ENCODE measurements at places on chromosomes 5 and 9. TPM values are rescaled to one million over a fixed set of nuclear protein-coding genes. Genes with fewer than 3 reads are reported as not detected.
A peak's percentile ranks its signal among the peaks of the same experiment; 100 is the strongest.

The NRG2 gene
- total RNA-seq = 2.0 TPM

The ANXA2R gene
- total RNA-seq = 1.2 TPM

DNA sequence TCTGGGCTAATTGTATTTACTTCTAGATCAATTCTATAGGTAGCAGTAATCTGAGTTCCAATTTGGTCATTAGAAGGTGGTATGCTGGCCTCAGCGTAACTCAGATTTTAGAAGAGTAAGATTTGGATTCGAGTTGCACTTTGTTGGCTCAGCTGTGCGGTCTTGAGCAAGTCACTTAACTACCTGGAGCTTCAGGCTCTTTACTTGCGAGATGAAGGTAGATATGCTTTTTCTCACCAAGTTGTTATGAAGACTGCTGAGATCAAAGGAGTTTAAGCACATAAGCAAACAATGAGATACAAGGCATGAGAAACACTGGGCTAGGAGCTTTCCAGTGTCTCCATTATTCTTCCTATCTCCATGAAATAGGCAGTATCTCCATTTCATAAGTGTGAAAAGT, 133.8 kb upstream of the RANBP3L start:
- H3K4me3 ChIP-seq = no peak overlapping the region
- H3K36me3 ChIP-seq = no peaks in the 10 kb centered on the region

- H3K27me3 ChIP-seq = no peaks in the 10 kb centered on the region
- no peak overlapping the region for H3K4me3 ChIP-seq
- H3K4me1 ChIP-seq = peaks cover 9% of the 10 kb centered on the region
- DNase-seq = no peak
- no peaks in the 10 kb centered on the region for H3K36me3 ChIP-seq
These were observed 270.8 kb upstream of the DAPK1 start for GRCh38 chr9:87226896-87227295.

- H3K36me3 ChIP-seq = no peaks in the 10 kb centered on the region
- peaks cover 22% of the 10 kb centered on the region for H3K4me1 ChIP-seq
- H3K27ac ChIP-seq = no peak overlapping the region
These were observed 5.9 kb upstream of the EGR1 start for GRCh38 chr5:138459311-138459933.

DNA sequence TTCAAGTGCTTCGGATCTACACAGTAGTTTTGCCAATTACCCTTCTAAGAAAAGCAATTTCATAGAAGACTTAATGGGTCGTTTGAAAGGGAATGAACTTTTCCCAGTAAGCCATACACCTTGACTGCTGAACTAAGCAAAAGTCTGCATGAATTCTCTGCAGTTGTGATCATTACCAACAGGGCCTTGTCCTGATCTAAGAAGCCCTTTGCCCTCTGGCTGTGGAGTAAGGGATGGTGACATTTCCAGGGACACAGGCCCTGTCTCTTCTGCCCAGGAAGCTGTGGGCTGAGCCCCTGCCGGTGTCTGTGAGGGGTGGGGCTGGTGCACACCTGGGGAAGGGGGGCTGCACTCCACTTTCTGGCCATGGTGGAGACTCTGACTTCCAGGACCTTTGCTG, 30.5 kb downstream of the ZDHHC11 start:
- no peak overlapping the region for H3K27ac ChIP-seq
- no peak for DNase-seq
- peaks cover 3% of the 10 kb centered on the region for H3K27me3 ChIP-seq

DNA sequence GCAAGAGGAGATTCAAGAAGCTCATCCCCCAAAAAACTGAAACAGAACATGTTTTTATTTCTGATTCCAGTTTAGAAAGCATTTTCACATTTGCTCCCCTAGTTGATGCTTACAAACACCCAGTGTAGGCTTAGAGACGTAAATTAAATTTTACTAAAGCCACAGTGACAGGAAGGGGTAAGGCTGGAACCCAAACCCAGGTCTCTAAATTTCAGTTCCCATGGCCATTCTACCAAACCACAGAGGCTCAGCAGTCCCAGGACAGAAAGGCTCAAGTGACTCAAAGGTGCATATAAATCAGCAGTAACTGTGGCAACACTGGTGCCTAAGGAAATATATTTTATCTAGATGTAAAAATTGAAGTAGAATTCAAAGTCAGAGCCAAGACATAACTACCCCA, 128.7 kb downstream of the CEP120 start:
- H3K27me3 ChIP-seq = no peaks in the 10 kb centered on the region
- no peaks in the 10 kb centered on the region for H3K4me1 ChIP-seq
- no peaks in the 10 kb centered on the region for H3K36me3 ChIP-seq
- no peak overlapping the region for H3K27ac ChIP-seq

- peak; percentile 63 for DNase-seq
- no peaks in the 10 kb centered on the region for H3K36me3 ChIP-seq
- H3K27me3 ChIP-seq = no peaks in the 10 kb centered on the region
- H3K4me3 ChIP-seq = peak overlapping the region; percentile 42
- H3K4me1 ChIP-seq = peaks cover 9% of the 10 kb centered on the region
- H3K27ac ChIP-seq = peak overlapping the region; percentile 57
These were observed 237.5 kb downstream of the CD180 start for GRCh38 chr5:66958980-66959641.

DNA sequence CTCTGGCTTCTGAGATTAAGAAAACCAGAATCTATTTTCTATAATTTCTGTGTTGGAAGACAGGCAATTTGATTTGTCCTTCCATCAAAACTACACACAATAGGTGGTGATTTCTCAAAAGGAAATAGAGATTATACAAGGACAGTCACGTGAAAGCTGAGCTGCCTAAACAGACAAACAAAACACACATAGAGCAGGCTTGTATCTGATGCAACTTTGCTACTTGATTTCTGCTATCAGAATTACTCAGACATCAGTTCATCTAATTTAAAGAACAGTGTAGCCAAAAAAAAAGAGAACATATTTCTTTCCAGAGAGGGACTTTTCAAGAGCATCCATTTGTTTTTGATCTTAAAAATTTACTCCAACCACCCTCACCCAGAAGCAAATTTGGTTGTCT, 2128.3 kb upstream of the C9orf72 start:
- no peaks in the 10 kb centered on the region for H3K27me3 ChIP-seq
- no peak for DNase-seq
- no peak overlapping the region for H3K27ac ChIP-seq
- no peaks in the 10 kb centered on the region for H3K36me3 ChIP-seq

- no peak overlapping the region for H3K27ac ChIP-seq
- H3K36me3 ChIP-seq = peaks cover 26% of the 10 kb centered on the region
- no peaks in the 10 kb centered on the region for H3K27me3 ChIP-seq
- H3K4me3 ChIP-seq = no peak overlapping the region
- no peaks in the 10 kb centered on the region for H3K4me1 ChIP-seq
- DNase-seq = no peak
These were observed 29.8 kb downstream of the SPIN1 start for GRCh38 chr9:88418025-88418424.

DNA sequence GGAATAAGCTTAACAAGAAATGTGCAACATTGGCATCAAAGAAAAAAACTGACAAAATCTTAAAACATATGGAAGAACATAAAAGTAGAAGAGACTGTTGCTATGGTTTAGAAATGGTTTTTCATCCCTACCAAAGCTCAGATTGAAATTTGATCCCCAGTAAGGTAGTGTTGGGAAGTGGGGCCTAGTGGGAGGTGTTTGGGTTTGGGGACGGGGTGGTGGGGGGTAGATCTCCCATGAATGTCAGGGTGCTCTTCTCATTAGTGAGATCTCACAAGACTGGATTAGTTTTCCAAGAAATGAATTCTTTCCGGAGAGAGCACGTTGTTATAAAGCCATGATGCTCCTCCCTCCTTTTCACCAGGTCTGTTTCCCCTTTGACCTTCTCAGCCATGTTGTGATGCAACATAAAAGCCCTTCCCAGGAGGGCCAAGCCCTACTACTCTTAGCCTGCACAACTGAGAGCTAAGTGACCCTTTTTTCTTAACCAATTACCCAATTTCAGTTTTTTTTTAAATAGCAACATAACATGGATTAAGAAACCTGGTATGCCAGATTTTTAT, 10.6 kb downstream of the TMEM167A start:
- H3K27ac ChIP-seq = no peak overlapping the region
- no peaks in the 10 kb centered on the region for H3K4me1 ChIP-seq
- H3K27me3 ChIP-seq = no peaks in the 10 kb centered on the region
- H3K4me3 ChIP-seq = no peak overlapping the region
